ENCODE measurements at places on chromosomes 4 and X. TPM values are rescaled to one million over a fixed set of nuclear protein-coding genes. Genes with fewer than 3 reads are reported as not detected.

Gene MMRN1
- total RNA-seq, result not detected

Gene CLCN5
- total RNA-seq, result 12.5 TPM

Gene EGF
- total RNA-seq, result 6.5 TPM

Gene TMEM154
- 11.2 TPM for total RNA-seq

Gene IL13RA1
- 61.3 TPM for total RNA-seq

Gene UGT2B10
- total RNA-seq, result not detected

Gene UGT2B11
- not detected for total RNA-seq

Gene SLC25A43
- 17.4 TPM for total RNA-seq

Gene SOWAHB
- total RNA-seq, result under 0.01 TPM

Gene RHOXF1
- not detected for total RNA-seq

Gene PCDH19
- total RNA-seq, result 0.32 TPM

Gene SPANXD
- total RNA-seq, result 0.43 TPM

Gene CXCL5
- total RNA-seq, result 0.32 TPM

Gene MID1IP1
- 52.7 TPM for total RNA-seq

Gene ERAS
- total RNA-seq, result not detected

Gene PAGE1
- total RNA-seq, result not detected

Gene MAGEC2
- not detected for total RNA-seq

Gene CRLF2
- not detected for total RNA-seq

Gene SSX2
- total RNA-seq, result not detected

Gene GUCY1A1
- 0.43 TPM for total RNA-seq

Gene SH3D19
- total RNA-seq, result 46.6 TPM

Gene ZFP92
- total RNA-seq, result 0.32 TPM

Gene LAMP2
- total RNA-seq, result 153 TPM

Gene PCDH10
- 16.4 TPM for total RNA-seq

Gene ODAPH
- total RNA-seq, result not detected

Gene F9
- not detected for total RNA-seq

Gene LRAT
- total RNA-seq, result not detected

Gene P2RY10
- not detected for total RNA-seq

Gene ZNF630
- total RNA-seq, result 0.32 TPM

Gene XK
- 0.86 TPM for total RNA-seq

Gene IL13RA2
- 2.3 TPM for total RNA-seq

Gene VCX3B
- not detected for total RNA-seq

Gene GAGE12E
- not detected for total RNA-seq

Gene WAS
- not detected for total RNA-seq

Gene TLR8
- not detected for total RNA-seq

Gene NEXMIF
- total RNA-seq, result not detected

Gene PRDM8
- total RNA-seq, result 7.3 TPM

Gene EDA
- total RNA-seq, result not detected

Gene P2RY4
- total RNA-seq, result not detected

Gene FDCSP
- total RNA-seq, result not detected

Gene MAGEA4
- total RNA-seq, result not detected

Gene GABRG1
- total RNA-seq, result not detected

Gene MND1
- total RNA-seq, result 4.3 TPM

Gene HPGD
- not detected for total RNA-seq

Gene DOK7
- not detected for total RNA-seq

Gene PRSS12
- total RNA-seq, result 19.3 TPM

Gene PCDH18
- total RNA-seq, result 181 TPM

Gene TLR1
- 0.32 TPM for total RNA-seq

Gene TBX22
- not detected for total RNA-seq

Gene CLDN22
- total RNA-seq, result not detected

Gene ATOH1
- not detected for total RNA-seq

Gene P2RY8
- total RNA-seq, result not detected

Data from fibroblast of villous mesenchyme (primary cell).